ENCODE measurements at places on chromosomes 1 and 21.

DNA sequence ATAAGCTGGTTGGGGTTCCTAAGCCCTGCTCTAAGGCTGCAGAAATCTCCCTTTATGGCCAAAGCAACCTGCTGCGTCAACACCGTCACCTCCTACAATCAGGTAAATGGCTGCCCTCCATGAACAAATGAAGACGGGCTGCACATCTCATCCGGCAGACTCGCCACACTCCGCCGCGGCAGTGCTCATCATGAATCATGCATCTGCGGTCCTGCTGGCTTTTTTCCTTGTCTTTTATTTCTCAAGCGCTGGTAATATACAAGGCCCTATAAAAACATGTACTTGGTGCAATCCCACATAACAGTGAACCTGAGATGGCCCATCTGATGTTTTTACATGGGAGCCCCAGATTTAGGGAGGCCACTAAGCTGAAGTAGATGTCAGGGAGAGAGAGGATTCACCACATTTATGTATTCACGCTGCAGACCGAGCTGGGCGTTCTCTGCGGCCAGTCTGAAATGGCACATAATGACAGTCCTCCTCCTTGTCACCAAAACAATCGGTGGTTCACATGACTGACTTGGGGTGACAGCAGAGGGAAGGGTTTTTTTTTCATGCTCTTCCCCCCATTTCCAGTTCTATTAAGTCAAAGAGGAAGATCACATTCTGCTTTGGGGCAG is 91.6 kb downstream of the KAZN start:
- DNase-seq, result no peak

DNA sequence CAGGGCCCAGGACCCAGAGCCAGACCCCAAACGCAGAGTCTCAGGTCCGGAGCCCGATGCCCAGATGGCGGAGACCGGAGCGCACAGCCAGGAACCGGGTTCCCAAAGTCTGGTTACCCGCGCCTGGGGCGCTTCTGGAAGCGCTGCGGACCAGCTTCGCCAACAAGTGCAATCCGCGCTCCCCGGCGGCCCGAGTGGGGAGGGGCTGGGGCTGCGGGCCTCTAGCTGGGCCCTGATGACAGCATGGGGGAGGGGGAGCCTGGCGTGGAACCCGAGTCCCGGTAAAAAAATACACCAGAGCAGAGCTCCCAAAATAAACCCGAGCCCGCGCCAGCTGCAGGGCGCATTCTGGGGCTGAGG is 494 bp downstream of the NT5C1A start:
- peak; percentile 41 for DNase-seq

DNA sequence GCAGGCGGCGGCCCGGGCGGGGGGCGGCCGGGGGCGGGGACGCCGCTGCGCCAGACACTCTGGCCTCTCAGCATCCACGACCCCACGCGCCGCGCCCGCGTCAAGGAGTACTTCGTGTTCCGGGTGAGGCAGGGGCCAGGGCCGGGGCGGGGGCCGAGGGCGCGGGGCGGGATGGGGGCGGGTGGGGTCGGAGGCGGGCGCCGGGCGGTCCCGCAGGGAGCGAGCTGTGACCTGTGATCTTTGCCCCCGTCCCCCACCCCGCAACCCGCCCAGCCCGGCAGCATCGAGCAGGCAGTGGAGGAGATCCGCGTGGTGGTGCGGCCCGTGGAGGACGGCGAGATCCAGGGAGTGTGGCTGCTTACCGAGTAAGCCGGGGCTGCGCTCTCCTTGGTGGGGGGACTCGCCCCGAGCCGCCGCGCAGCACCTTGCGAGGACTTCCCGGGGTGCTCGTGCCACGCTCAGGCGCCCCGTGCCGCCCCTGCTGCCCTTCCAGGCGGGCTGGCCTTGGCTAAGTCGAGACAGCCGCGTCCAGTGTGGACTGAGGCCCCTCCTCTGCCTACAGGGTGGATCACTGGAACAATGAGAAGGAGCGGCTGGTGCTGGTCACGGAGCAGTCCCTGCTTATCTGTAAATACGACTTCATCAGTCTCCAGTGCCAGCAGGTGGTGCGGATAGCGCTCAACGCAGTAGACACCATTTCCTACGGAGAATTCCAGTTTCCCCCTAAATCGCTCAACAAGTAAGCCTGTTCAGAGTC is 514 bp downstream of the TPRG1L start:
- DNase-seq, result no peak

DNA sequence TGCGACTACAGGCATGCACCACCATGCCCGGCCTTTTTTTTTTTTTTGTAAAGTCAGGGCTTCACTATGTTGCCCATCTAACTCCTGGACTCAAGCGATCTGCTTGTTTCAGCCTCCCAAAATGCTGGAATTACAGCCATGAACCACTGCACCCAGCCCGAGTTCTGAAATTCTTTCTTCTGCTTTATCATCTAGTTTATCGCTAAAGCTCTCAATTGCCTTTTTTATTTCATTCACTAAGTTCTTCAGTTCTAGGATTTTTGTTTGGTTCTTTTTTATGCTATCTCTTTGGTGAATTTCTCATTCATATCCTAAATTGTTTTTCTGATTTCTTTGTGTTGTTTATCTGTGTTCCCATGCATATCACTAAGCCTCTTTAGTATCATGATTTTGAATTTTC is 27.0 kb downstream of the KIAA0319L start:
- no peak for DNase-seq

GRCh38 chr1:185488808-185489207 is 171.8 kb upstream of the IVNS1ABP start:
- DNase-seq, result no peak

DNA sequence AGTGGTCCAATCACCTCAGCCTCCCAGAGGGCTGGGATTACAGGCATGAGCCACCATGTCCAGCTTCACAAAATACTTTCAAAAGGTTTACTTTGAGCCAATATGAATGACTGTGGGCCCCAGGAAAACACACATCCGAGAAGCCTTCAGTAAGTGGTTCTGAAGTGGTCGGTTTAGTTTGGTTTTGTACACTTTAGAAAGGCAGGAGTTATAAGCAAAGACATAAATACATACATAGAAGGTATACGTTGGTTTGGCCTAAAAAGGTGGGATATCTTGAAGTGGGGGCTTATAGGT is 3.2 kb upstream of the MIB2 start:
- no peak for DNase-seq

DNA sequence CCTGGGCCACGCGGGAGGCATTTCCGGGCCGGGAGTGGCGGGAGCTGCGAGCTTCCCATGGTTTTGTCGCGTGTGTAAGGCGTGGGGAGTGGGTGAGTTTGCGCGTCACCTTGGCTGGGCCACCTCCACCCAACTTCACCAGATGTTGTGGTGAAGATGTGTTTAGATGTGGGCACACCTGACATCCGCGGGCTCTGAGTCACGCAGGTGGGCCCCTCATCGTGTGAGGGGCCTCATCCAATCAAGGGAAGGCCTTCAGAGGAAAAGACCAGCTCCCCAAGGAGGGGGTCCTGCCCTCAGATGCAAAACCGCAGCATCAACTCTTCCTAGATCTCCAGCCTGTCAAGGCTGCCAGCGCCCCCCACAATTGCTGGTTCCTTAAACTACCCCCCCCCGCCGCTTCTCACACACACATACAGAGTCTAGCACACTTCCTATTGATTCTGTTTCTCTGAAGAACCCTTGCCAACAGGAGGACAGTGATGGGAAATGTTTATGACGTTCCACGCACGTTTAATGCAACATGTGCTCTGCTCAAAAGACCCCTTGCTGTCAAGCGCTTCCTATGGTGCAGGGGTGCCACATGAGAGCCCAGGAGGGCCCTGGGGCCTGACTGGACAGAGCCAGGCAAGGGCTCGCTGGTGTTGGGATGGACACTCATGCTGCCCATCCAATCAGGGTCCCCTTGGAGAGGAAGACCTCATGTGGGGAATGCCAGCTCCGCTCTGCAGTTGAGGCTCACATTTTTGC is 11.9 kb downstream of the ACTRT2 start:
- no peak for DNase-seq

GRCh38 chr1:25871086-25871703 is 4.3 kb downstream of the PAQR7 start:
- no peak for DNase-seq

DNA sequence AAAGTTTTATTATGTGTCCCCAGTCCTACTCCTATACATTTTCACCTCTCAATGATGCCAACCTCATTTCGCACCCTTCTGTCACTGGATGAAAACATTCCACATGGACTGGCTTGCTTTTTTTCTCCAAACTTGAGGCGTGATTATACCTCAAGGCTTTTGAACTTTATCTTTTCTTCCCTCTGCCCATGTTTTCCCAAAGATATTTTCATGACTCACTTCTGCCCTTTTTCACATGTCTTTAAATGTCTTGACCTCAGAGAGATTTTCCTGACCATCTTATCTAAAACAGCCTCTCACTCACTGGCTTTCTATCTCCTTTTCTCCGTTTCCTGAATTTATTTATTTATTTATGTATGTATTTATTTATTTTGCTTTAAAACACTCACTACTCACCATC is 659.0 kb downstream of the PTPRC start:
- DNase-seq, result no peak

GRCh38 chr1:217052196-217052595 is 329.0 kb upstream of the ESRRG start:
- DNase-seq, result no peak

- DNase-seq, result no peak
Observed at GRCh38 chr1:239633432-239633831, 247.1 kb downstream of the CHRM3 start.

DNA sequence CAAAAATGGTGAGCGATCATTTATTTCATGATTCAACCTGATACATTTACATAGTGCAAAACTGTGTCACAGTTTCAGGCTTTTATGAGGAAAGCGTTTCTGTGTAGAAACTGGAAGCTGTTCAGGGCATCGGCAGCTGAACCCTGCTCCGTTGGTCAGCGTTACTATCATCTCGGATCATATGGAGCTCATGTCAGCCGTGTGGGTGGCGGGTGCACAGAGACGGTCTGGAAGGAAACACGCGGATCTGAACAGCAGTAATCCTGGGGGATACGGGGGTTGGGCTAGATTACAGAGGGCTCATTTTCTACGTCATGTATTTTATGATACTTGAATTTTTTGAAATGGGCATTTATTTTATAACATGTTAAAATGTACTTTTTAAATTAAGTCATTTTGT is 15.1 kb downstream of the C1orf174 start:
- DNase-seq, result no peak

GRCh38 chr1:102032534-102032933 is 35.8 kb upstream of the OLFM3 start:
- no peak for DNase-seq

DNA sequence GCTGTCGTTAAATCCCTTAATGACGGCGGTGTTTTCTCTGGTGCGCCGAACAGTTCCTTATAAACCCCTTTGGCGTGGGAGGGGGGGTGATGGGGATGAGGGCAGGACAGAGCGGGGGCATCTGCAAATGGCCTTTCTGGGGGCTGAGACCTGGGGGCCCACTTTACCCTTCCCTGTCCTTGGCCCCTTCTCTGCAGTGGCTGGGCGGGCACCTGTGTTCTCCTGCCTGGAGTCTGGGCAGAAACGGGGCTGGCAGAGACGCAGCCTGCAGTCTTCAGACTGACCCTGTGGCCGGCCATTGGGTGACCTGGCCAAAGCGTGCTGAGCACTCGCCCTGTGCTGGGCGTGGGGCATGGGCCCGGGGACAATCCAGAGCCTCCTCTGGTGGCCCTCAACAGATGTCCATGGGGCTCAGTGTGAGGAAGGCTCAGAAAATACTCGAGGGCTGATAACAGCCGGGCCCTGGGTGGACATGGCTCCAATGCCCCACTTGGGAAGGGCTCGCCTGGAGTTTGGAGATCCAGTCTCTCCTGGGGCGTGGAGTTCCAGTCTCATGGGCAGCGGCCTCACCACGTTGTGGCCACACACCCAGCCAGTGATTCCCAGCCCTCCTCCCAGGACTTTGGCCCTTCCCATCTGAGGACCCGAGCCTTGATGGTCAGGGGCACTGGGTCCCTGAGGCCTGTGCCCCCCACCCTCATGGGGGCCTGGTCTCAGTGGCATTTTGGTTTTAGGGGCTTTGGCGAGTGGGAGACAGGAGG is 50.8 kb upstream of the ACTRT2 start:
- no peak for DNase-seq

DNA sequence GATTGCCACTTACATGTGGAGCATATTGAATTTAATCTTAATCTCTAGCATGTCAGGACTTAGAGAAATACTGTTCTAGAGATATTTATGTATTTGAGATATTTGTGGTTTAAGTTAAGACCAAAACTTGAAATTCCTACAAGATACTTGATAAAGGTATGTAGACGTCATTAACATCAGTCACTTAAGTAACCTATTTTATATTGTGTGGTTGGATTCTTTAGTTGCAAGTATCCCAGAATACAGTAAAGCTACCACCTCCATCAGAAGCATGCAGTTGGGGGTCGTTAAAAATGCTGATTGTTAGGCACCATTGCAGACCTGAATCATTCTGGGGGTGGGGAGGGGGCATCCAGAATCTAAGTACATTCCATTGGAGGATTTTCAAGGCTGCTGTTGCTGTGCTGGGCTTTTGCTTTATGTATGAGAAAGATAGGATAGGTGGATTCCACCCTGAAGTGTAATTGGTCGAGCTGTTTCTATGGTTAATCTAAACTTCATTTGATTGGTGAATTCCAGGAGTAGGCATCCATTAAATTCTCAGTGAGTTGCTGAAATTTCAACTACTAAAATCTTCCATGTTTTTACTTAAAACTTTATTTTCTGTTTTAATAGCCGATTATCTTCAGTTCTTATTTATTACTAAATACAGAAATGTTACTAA is 4.0 kb downstream of the H3-3A start:
- no peak for DNase-seq

- DNase-seq, result no peak
Observed at GRCh38 chr1:117561551-117561950, 44.3 kb upstream of the TENT5C start.

- no peak for DNase-seq
Observed at GRCh38 chr1:179753061-179753460, 10.0 kb downstream of the FAM163A start.

- no peak for DNase-seq
Observed at GRCh38 chr1:76066394-76066793, 8.2 kb upstream of the ST6GALNAC3 start.

DNA sequence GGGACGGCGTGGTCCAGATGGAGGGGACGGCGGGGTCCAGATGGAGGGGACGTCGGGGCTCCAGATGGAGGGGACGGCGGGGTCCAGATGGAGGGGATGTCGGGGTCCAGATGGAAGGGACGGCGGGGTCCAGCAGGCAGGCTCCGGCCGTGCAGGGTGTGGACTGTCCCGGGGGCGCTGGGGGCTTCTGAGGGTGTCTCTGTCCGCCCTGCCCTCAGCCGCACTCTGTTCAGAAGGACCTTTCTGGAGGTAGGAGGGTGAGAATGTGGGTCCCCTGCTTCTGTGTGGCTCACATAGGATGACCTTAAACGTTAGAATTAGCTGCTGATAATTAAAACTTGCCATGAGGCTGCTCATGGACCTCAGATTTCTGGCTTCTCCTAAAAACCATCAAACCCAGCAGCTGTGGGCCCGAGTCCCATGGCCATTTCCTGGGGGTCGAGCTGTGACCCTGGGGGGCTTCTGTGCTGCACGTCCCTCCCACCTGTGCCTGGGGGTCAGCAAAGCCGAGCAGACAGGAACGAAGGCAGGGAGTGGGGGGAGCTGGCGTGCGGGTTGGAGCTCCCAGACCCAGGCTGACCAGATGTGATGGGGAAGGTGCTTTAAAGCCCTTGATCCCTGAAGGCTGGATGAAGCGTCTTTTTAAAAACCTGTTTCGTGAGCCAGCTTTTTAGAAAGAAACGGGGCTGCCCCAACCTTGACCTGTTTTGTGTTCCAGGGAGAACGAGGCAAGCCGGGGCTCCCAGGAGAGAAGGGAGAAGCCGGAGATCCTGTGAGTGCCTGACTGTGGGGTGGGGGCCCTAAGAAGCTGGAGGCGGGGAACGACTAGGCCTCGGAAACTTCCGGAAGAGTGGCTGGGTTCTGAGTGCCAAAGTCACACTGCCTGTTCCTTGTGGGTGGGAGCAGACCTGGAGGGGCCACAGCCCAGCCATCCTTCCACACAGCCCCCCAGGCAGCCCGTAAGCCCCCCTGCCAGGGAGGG is 7.1 kb downstream of the COL6A1 start:
- DNase-seq, result no peak

Measured in NCI-H526 (cell line).